ENCODE measurements at places on chromosomes 12 and 14.

- DNase-seq: no peak
Observed at GRCh38 chr12:39902821-39903220, 203.1 kb downstream of the SLC2A13 start.

DNA sequence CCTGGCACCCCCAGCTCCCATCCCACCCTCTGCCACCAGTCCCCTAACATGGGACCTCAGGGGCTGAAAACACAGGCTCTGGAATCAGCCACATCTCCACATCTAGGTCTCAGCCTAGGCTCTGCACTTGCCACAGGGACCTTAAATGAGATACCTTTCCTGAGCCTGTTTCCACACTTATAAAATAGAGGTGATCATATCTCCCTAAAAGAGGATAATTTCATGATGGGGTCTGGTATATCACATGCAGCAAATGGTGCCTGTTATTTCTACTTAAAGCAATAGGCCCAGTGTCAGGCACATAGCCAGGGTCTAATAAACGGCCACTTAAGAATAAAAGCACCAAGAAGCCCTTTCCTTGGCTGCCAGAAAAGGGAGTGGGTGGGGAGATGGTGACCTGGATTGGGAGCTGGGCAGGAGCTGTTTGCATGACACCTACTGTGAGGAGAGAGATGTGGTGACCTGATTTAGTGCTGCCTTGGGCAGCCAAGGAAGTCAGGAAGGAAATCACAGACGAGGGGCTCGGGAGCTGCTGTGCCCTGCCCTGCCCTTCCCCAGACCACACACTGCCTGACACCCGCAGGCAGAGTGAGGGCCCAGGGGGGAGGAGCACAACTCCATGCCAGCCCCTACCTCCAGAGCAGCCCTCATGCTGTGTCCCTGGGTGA, 71.2 kb downstream of the IRF2BPL start:
- no peak for DNase-seq

DNA sequence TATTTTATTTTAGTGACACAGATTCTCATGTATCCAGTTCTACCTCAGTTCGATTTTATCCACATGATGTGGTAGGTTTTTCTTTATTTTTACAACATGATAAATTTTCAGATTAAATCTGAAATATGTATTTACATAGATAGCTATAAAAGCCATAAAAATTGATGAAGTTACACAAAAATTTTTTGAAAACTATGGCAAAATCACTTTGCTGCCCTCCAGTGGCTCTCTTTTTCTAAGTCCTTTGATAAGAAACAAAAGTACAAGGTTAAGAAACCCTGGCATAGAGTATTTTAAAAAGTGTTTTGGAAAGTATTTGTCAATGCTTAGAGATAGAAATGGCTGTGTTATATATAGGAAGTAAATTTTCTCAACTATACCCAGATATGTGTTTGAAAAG, 104.2 kb downstream of the PCNX1 start:
- DNase-seq: no peak

- no peak for DNase-seq
Observed at GRCh38 chr12:6946033-6946919, 2.5 kb downstream of the C12orf57 start.

DNA sequence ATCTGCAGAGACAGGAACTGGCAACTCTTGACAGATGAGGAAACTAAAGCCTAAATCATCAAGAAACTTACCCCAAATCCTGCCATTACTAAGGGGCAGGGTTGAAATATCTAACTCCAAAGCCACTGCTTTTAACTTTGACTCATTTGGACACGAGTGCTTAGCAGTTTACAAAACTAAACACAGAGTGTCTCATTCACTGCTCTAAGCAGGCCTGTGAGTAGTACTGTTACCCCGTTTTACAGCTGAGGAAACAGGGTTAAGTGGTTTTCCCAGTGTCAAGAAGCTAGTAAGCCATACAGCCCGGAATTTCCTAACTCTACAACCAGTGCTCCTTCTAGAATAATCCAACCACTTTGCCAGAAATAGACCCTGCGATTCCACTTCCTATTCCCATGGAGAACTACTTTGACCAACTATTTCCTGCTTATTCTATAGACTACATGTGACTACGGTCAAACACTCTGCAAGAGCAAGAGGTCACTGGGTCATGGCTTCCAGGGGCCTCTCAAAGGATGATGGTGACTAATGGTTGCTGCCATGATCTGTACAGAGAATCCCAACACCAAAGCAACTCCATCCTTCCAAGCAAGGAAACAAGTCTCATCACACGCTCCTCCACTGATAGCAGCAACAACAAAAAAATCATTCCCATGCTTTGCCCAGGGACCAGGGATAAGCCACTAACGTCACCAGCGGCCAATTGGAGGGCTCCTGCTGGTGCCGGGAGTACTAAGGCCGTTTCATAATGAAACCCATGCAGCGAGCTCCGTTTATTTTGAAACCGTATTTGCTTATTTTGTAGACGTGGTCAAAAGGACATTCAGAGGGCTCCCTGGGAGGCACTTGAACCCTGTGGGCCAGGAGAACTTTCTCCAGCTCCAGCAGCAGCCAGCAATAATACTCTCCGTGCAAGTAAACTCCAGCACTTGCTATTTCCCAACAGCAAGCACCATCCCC, 56.3 kb downstream of the NUAK1 start:
- DNase-seq: no peak

GRCh38 chr14:51185754-51186153, 54.3 kb upstream of the TMX1 start:
- no peak for DNase-seq

- DNase-seq: no peak
Observed at GRCh38 chr12:76024942-76025600, 6.5 kb downstream of the PHLDA1 start.
